ENCODE measurements at places on chromosomes 2 and 18.
A peak's percentile ranks its signal among the peaks of the same experiment; 100 is the strongest.

DNA sequence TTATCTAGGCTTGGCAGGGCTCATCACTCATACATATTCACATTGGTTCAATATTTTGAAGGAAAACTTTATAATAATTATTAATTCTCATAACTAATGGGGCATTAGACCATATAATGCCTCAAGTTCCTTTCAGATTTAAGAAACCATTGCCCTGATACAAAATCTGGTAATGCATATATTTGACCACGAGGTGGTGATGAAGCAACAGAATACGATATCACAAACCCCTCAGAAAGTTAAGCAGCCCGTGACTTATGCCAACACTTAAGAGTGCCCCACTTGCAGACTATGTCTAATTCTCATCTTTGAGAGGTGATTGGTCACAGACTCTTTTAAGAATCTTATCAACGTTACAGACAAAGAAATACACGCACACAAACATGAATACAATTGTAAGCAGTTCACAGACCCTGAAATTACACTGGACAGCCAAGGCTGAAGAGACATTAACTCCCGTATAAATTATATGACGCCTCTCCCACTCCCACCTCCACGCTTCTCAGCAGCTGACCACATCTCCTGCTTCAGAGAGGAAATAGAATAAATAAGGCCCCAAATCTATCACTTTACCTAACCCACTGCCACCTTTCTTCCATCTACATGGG, 20.7 kb upstream of the DNAH6 start:
- DNase-seq, result peak; percentile 72

DNA sequence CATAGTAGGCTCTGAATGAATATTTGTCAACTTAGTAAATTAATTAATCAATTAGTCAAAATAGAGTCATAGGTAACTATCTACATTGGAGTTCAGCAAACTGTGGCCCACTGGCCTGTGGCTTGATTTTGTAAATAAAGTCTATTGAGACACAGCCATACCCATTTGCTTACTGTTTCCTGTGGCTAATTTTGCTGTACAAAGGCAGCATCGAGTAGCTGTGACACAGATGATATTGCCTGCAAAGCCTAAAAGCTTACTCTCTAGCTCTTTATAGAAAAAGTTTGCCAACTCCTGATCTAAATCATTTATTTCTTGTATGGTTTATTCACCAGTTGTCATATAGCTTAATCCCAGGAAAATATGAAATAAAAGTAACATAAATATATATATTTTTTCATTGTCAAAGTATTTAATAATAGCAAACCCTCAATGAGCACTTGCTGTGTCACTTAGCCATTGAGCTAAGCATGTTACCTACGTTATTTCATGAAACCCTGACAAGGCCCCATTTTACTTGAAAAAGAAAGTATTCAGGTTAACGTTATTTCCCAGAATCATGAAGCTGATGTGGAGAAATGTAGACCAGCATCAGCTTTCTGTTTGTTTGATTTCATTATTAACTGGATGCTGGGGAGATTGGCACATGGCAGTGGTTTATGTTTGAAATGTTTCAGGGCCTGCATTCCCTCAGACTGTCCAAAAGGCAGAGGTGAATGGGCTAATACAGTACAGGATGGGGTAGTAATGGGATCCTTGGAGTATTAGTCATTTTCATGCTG, 69.6 kb downstream of the ICOS start:
- DNase-seq, result no peak

- DNase-seq, result no peak
These were observed 718.7 kb upstream of the SLC8A1 start for GRCh38 chr2:41170589-41170988.

GRCh38 chr2:25375989-25376545, 34.3 kb upstream of the DNMT3A start:
- no peak for DNase-seq

DNA sequence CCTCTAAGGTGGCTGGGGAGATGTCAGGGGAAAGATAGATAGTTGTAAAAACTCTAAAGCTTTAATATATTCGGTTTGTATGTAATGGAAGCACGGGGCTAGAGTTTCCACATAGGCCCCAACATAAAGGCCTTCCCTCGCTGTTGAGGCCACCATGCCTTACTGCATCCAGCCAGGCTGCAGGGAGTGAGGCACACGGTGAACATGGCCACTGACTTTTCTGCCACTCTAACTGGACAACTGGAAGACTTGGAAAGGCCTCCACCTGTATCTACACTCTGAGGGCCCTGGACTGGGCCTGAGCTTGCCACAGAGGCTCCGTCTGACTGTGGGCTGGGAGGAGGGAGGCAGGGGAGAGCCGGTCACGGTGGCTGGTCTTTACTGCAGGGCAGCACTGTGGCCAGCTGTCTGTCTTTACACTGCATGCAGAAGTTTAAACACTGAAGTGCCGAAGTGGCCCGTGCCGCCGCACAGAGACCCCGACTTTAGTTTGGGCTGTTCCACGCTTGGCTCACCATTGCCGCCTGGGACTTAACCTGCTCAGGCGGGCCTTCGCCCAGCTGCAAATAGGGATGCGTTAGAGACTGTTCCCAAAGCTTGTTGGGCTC, 66.7 kb downstream of the EMILIN2 start:
- no peak for DNase-seq

- no peak for DNase-seq
These were observed 17.0 kb downstream of the VRK2 start for GRCh38 chr2:58063641-58064040.

GRCh38 chr2:24840962-24841945, 48.0 kb downstream of the CENPO start:
- DNase-seq, result no peak

GRCh38 chr2:18924386-18924785, 335.0 kb upstream of the NT5C1B start:
- no peak for DNase-seq

DNA sequence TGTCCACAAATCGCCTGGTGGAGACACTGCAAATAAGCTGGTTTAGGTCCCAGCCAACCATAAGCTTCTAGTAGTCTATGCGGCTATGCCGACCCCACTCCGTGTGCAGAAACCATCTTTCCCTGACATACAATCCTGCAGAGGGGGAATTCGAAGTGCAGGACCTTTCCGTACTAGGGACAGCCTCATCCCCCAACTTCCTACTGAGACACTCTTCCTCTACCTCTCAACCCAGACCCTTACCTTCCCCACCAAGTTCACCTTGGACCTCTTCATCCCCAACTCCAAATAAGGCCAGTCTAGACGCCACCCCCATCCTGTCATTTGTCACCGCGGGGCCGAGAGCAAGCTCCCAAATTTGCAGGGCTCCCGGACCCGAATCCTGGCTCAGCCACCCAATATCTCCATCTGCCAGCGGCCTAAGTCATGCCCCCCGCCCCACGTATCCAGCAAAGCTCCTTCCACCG, 496 bp downstream of the SUCLG1 start:
- DNase-seq, result peak; percentile 3

- no peak for DNase-seq
These were observed 1629.7 kb upstream of the TMEFF2 start for GRCh38 chr2:193824474-193824873.

DNA sequence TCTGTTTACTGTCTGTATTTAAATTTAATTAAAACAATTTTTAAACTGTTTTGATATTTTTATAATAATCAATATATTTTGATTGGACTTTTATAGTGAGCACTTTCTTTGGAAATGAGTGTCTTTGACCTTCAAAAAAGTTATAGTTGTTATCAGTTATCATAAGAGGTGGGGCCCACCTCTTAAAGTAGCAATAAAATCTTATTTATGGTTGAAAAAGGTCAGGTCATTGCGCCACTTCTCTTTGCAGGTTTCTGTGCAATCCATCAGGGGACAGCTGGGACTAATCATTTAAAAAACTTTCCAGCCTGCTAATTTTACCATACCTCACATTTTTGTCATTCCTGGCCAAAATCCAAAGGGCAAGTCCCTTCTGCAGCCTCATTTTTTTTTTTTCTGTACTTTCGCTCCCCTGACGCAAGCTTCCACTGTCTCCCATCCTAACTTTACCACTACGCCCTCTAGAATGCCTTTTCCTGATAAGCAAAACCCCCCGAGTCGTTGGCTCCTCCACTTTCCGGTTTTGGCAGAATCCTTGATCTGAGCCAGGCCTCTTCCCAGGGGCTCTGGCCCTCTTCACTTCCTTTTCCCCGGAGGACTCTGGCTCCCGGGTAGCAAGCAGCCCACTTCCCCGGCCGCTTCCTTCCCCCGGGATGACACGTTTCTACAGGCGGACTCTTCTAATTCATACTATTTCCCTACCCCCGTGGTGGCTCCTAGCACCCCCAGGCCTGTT, 1.1 kb upstream of the SEH1L start:
- DNase-seq, result no peak

GRCh38 chr2:208369091-208369490, 37.5 kb upstream of the PTH2R start:
- DNase-seq, result no peak

GRCh38 chr2:74632939-74633312, 15.2 kb downstream of the M1AP start:
- DNase-seq, result no peak

DNA sequence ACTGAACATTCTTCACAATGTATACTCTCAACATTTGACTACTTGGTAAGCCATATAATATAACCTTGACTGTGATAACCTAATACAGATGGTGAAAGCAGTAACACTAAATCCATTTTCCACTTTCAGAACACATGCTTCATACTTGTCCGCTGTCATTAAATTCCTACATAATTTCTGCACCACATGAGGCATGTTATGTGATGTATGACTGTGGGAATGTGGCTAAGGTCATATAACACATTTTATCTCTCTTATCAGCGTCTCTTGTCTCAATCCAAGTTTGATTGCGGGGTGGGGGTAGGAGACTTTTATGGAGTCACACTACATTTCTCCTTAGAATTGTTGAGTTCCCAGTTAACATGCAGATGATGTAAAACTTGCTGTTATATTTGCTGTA, 110.9 kb downstream of the MTCL1 start:
- no peak for DNase-seq

DNA sequence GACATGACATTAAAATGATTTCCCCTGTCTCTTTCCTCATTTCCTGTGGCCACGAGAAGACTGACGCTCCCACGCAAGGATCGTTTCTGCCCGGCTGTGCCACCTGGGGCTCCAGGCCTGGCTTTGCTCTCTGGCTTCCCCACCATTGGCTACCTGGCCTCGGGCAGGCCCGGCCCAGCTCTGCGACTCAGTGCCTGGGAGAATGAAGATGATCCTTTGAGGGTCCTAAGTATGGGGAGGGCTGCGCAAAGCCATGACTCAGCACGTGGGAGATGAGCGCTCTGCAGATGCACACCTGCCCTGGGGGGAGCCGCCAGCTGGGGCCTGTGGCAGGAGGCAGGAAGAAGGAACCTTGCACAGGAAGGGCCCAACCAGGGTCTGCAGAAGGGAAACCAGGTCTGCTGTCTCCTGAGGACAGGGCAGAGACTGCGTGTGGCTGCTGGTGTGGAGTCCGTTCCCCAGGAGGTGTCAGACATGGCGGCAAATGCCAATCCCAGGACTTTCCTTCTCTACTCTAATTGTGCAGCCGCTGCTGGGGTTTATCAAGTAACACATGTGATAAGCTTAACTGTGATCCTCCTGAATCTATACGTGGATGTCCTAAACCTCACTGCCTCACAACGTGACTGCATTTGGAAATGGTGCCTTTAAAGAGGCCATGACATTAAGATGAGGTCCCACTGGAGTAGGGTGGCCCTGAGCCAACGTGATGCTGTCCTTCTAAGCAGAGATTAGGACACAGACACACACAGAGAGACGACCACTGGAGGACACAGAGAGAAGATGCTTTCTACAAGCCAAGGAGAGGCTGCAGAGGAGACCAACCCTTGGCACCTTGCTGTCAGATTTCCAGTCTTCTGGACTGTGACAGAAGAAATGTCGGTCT, 32.9 kb downstream of the MBP start:
- peak; percentile 45 for DNase-seq

GRCh38 chr2:237691029-237691907, 63.9 kb downstream of the LRRFIP1 start:
- DNase-seq, result no peak

- DNase-seq, result no peak
These were observed 60.6 kb downstream of the IL1R2 start for GRCh38 chr2:102052365-102052764.

- DNase-seq, result no peak
These were observed 142.0 kb downstream of the ASB1 start for GRCh38 chr2:238568455-238569440.

- DNase-seq, result no peak
These were observed 7.9 kb upstream of the ANKRD62 start for GRCh38 chr18:12085786-12086185.

DNA sequence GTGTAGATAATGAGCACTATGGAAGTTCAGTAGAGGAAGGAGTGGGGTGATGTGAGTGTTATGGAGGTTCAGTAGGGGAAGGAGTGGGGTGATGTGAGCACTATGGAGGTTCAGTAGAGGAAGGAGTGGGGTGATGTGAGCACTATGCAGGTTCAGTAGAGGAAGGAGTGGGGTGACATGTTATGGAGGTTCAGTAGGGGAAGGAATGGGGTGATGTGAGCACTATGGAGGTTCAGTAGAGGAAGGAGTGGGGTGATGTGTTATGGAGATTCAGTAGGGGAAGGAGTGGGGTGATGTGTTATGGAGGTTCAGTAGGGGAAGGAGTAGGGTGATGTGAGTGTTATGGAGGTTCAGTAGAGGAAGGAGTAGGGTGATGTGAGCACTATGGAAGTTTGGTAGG, 116.3 kb upstream of the SMAD7 start:
- DNase-seq, result no peak

- DNase-seq, result no peak
These were observed 1.2 kb downstream of the TLX2 start for GRCh38 chr2:74515271-74515980.

DNA sequence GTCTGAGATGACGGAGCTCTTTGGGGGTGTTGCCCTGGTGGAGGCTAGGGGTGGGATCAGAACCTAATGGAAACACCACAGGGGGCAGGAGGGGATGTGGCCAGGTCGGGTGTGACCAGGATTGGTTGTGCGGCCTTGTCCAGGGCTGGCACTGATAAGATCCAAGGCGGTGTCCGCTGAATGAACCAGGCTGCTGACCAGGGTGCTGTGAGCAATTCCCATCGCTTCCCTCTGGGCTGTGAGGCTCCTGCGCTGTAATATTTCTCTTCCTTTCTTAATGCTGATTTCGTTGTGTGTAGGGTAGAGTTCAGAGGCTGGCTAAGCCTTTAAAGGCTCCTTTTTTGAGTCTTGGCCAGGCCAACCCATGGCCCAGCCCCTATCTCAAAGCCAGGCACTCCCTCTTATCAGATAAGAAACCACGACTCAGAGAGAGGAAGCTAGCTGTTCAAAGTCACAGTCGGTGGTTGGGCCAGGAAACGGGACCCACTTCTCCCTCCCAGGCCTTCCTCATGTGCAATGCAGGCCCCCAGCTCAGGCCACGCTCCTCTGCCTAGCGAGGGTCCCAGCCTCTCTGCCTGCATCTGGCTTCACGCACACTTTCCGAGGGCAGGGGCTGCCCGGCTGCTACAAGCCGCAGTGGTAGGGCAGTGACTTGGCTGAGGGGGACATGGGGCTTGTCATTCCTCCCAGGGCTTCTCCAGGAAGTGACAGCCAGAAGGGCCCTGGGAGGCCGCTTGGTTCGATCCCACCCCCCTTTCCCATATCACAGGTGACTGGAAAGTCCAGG, 26.0 kb upstream of the FOSL2 start:
- peak; percentile 72 for DNase-seq

- no peak for DNase-seq
These were observed 13.8 kb downstream of the ROCK2 start for GRCh38 chr2:11330457-11331142.

All from CD4-positive, alpha-beta T cell treated with Interleukin-6 at 100 ng/mL for 8 hours (primary cell).